ENCODE measurements at places on chromosomes 13 and 19.

- no peak for DNase-seq
Measured at GRCh38 chr13:24267274-24267673, 42.1 kb upstream of the C1QTNF9 start.

GRCh38 chr13:95456815-95457214 lies 95.7 kb upstream of the CLDN10 start:
- DNase-seq = no peak

DNA sequence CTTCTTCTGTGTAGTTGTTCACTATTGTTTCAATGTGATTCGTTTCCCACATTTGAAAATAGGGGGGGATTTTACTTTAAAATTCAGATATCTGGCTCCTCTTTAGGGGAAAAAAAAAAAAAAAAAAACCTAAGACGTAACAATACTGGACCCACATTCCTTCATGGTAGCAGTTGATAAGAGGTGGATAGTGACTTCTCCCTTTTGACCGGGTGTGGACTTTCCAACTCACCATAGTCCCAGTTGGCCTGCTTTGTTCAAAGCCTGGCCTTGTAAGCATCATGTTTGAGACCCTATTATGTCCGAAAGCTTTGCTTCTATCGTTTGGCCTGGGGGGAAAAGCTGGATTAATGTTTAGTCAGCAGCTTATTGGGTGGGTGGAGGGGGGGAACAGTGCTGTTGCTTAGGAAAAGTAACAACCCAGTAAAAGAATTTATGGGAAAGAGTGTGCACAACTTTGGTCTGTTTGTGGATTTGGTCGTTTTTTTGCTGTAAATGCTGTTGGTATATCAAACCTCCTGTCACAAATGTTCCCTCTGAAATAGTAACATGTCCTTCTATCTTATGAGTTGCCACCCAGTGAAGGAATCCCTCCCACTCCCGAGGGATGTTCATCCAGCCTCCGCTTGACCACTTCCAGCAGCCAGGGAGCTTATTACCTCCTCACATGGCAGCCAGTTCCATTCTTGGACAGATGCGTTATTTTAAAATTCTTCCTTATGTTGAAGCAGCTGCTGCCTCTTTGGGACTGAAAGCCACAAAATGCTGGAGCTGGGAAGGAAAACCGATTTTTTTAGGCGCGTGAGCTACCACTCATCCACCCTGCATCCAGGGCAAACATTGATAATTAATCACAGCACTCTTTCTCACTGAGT lies 10.4 kb downstream of the SAMD4B start:
- no peak for DNase-seq

DNA sequence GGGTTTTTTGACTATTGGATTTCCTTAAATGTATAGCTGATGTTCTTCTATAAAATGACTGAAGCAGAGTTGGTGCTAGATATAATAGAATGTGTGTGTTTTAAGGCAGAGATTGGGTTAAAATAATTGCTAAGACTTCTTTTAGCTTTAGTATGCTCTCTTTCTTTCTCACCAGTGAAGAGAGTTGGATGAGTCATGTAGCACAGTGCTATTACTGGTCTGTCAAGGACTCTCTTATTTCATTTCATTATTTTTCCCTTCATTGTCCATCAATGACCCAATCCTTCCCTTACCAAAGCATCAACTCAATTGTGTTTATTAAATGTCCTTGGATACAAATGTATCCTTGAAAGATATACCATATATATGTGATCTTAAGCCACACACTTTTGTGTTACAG lies 268.9 kb downstream of the IRS2 start:
- no peak for DNase-seq

DNA sequence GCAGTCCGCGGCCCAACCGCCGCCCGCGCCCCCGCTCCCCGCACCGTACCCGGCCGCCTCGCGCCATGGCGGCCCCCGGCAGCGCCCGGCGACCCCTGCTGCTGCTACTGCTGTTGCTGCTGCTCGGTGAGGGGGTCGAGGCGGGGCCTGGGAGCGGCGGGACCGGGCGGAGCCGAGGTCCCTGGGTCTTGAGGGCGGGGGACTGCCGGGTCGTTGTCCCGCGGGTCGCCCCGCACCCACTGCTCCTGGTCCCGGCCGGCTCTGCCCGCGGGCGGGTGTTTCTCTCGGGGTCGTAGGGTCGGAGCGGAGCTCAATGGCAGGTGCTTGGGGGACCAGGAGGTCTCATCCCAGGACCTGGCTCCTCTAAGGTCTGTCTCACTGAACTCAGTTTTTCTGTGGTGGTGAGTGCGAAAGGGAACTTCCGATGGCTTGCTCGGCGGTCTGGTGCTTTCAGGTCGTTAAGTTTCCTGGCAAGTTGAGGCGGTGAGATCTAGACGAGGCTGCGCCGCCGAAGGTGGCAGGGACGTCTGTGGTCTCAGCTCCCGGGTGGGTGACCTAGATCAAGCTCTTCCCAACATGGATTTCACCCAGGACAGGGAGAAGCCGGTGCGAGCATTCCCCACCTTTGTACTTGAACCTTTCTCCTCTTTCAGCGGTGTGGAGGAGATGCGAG lies 467 bp downstream of the LAMP1 start:
- peak; percentile 20 for DNase-seq

DNA sequence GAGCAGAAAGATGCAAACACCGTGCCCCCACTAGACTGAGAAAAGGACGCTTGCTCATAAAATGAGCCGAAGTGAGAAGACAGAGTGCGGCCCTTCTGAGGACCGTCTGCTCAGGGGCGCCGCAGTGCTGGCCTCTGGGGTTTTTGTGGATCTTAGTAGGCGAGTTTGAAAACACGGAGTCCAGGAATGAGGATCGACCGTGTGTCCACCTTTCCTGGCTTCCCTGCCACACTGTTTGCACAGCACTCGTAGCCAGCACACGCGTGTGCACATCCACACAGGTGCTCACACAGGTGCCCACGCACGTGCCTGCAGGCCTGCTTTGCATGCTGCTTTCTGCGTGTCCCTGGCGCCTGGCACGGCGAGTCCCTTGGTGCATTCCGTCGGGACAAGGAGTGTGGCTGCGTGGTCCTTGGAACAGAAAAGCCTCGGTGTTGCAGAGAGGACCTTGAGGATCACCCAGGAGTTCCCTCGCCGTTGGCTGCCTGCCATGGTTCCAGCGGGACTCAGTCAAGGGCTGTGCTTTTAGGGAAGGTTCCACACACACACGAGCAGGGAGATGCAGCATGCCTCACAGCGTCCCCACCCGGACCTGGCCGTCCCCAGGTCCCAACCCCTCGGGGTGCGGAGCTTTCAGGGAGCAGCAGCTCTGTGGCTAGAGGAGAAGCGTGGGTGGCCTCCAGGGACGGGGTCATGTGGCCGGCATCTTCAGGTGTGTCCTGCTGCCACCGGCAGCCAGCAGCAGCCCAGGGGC lies 10.1 kb upstream of the ZNF554 start:
- DNase-seq = no peak

- peak; percentile 50 for DNase-seq
Measured at GRCh38 chr19:41595258-41595889, 19.4 kb downstream of the CEACAM21 start.

DNA sequence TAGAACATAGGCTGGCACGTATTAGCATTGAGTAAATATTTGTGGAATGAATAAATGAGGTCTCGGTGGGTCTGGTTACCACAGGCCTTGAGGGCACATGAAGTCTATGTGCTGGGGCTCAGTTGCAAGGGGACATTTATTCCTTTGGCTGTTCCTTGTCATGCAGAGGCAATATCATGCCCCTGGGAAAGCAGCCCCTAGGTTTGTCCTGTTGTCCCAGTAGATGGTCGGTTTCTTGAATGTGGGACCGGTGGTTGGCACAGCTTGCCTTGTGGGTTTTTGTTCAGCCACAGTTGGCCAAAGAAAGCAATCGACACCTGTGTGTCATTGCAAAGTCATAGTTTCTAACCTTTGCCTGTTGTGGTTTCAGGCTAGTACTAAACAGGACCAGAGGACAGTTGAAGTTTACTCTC lies 24.7 kb upstream of the GPR183 start:
- DNase-seq = no peak

- no peak for DNase-seq
Measured at GRCh38 chr19:45470762-45471081, 2.9 kb downstream of the FOSB start.

GRCh38 chr13:27242702-27243101 lies 8.7 kb upstream of the RPL21 start:
- no peak for DNase-seq

DNA sequence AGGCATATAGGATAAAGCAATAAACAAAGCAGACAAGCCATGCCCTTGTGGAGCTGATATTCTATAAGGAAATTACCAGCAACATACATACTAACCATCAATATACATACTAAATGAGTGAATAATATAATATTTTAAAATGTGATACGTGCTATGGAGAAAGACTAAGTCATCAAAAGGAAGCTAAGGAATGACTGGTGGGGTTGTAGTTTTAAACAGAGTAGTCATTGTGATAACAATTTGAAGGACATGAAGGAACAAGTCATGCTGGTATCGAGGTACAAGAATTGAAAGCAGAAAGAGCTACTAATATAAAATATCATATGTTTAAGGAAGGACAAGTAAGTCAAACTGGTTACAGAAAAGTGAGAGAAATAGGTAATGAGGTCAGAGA lies 894.9 kb upstream of the PCDH9 start:
- no peak for DNase-seq

- DNase-seq = no peak
Measured at GRCh38 chr13:35597451-35597850, 121.0 kb upstream of the MAB21L1 start.

DNA sequence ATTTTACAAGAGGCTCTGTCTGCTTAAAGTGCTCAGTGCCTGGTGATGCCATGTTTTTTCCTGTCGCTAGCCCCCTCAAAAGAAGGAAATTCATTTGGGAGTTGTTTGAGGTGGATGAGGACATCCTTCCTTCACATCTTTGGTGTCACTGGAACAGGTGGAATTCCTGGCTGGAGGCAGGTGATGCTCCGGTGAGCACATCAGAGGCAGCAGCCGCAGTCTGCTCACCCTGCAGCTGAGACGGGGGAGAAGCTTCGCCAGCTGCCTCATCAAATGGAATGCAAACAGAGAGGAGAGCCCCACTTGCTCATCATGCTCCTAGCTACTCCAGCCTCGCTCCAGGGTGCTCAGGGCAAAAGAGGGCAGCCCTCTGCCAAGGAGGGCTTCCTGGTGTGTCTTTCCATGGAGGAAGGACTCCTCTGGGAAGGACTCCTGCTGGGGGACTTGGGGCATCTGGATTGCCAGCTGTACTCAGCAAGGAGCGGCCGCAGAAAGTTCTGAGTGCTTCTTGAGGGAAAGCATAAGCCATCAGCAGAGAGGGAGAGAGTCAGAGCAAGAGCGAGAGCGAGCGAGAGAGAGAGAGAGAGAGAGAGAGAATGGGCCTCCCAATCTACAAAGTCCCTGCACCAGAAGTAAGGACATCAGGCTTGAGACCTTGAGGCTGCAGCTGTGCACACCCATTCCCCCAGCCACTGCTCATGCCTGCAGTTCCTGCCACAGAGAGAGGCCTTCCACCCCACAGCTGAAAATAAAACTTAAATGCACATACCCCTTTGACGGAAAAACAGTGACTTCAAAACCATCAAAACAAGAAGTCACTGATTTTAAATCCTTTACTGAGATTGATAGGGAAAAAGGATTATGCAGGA lies 74.3 kb upstream of the UBL3 start:
- DNase-seq = no peak

DNA sequence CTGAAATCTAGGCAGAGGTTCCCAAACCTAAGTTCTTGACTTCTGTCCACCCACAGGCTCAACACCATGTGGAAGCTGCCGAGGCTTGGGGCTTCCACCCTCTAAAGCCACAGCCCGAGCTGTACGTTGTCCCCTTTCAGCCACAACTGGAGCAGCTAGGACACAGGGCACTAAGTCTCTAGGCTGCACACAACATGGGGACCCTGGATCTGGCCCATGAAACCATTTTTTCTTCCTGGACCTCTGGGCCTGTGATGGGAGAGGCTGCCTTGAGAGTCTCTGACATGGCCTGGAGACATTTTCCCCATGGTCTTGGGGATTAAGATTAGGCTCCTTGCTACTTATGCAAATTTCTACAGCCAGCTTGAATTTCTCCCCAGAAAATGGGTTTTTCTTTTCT lies 118.4 kb downstream of the GPC5 start:
- DNase-seq = no peak

GRCh38 chr19:51010066-51010795 lies 8.8 kb upstream of the KLK8 start:
- no peak for DNase-seq

GRCh38 chr13:103291798-103292572 lies 225.8 kb upstream of the SLC10A2 start:
- DNase-seq = no peak

DNA sequence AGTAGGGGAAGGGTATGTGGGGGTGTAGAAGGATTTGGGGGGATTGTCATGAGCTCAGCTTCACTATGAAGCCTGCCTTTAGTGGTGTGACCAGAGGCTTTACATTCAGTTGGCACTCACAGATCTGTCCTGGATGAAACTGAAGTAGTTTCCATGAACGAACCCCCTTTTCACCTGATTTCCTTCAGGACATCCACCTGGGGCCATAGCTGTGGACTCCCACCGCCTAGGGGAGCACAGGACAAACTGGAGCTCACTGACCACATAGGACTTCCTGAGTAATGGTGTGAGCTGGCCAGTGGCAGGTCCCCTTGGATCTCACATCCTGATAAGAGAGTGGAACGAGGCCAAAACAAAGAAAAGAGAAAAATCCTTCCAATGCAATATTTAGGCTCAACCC lies 54.1 kb downstream of the MRPL57 start:
- DNase-seq = no peak

DNA sequence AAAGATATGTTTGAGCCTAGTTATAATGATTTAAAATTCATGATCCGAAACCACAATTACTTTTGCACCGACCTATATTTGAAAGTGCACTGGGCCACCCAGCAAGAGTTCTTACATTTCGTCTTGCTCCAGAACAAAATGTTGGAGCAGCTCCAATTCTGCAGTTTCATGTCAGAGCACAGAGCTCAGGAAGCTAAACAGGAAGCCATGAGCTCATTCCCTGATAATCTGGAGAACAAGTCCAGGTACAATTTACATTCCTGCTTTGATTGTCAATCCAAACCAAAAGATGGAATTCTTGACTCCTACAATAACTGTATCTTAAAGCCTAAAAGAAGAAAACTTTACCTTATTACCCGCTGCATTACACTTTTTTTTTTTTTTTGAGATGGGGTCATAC lies 131.8 kb downstream of the KCTD12 start:
- DNase-seq = no peak

GRCh38 chr19:489418-490196 lies 6.7 kb upstream of the MADCAM1 start:
- no peak for DNase-seq

DNA sequence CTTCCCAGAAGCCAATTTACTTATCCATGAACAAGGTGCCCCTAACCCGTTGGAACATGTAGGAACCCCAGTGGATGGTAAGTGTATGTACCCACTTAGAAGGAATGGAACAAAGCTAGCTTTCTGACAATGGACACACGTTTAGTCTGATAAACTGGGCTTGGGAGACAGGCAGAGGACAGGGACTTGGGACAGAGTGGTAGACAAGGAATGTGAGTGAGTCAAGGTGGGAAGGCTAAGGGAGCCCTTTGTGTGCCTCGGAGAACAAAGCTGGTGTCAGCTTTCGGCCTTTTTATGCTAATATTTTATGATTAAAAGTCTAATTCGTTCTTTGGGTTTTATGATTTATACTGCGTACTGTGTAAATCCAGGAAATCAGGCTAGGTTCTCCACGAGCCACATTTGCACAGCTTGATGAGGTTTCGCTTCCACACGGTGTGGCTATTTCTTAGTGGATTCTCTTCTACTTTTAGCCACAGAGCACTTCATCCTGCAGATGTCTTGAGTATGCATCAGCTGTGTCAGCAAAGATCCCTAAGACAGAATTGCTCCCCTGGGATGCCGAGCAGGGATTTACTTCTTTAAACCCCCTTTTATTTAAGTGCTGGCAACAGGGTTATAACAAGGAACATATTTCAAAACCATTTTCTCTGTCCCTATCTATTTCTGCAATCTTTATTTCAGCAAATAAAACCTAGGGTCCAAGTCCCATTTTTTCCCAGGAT lies 258.5 kb downstream of the DLEU7 start:
- DNase-seq = no peak
